Urinary bladder (tissue), 4 donors: ENCODE measurements at places on chromosomes 11 and 22. TPM values are rescaled to one million over a fixed set of nuclear protein-coding genes. Genes with fewer than 3 reads are reported as not detected.

Gene PITPNM1
- polyA plus RNA-seq: 18.5 TPM

Gene OR10A5
- not detected for polyA plus RNA-seq

Gene TPST2
- 27.4 TPM for polyA plus RNA-seq

Gene OR52A1
- polyA plus RNA-seq: not detected
